ENCODE measurements at places on chromosomes 13 and 19. TPM values are rescaled to one million over a fixed set of nuclear protein-coding genes. Genes with fewer than 3 reads are reported as not detected.

The HIPK4 gene
- total RNA-seq: not detected

The LILRB1 gene
- total RNA-seq: not detected

The ZNF813 gene
- 4.1 TPM for total RNA-seq

The SF3A2 gene
- 76.6 TPM for total RNA-seq

The GJB2 gene
- total RNA-seq: 23.2 TPM

The ZNF234 gene
- 9.0 TPM for total RNA-seq

The ZNF534 gene
- not detected for total RNA-seq

DNA sequence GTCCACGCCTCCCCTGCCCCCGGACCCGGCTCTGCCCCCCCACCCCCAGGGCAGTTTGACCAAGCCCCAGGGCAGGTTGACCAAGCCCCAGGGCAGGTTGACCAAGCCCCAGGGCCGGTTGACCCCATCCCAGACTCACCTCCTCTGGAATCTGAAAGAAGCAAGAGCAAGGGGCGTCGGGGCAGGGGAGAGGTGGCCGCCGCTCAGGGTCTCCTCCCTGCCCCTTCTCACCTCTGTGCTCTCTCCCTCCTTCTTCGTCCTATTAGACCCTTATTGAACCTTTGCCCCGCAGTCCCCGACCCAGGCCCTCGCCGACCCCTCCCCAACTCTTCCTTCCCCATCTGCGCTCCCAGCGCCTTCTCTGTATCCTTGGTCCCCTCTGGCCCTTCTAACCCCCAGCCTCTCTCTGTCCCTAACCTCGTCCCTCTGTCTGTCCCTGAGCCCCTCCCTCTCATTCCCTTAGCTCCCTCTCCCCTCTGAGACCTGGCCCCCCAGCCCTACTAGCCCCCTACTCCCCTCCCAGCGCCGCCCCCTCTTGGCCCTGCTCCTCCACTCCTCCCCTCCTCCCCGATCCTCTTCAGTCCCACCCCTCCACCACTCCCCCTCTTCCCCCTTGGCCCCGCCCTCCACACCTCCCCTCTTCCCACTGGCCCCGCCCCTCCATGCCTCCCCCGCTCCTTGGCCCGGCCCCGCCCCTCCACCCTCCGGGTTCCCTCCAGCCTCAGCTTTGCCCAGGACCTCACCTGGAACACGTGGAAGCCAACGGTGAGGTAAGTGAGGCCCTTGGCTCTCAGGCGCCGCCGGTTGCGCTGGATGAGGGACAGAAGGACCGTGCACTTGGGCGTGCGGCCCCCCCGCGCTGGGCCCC is 7.6 kb downstream of the CAPN12 start:
- no peak overlapping the region for H3K4me3 ChIP-seq
- peaks cover 5% of the 10 kb centered on the region for H3K36me3 ChIP-seq
- peaks cover 24% of the 10 kb centered on the region for H3K4me1 ChIP-seq
- no peak overlapping the region for H3K27ac ChIP-seq

DNA sequence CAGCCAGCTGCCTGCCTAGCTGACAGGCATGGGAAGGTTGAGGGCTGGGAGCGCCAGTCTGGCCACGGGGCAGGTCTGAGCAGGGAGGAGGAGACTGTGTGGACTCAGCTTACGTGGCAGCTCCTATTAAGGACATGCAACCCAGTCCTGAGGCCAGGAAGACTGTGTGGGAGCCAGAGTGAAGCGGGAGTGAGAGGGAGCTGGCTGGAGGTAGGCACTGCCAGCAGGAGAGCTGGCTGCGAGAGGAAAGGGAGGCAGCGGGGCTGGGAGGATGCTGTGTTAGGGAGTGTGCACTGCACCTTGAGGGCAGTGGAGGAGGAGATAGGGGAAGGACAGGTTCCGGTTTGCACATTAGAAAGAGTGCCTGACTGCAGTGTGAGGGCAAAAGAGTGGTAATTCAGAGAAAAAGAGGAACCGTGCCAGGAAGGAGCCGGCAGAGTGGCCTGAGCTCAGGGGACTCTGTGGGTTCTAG is 99.2 kb downstream of the SLC7A1 start:
- H3K27me3 ChIP-seq: peaks cover 28% of the 10 kb centered on the region
- H3K4me3 ChIP-seq: no peak overlapping the region
- no peak overlapping the region for H3K27ac ChIP-seq
- DNase-seq: no peak

DNA sequence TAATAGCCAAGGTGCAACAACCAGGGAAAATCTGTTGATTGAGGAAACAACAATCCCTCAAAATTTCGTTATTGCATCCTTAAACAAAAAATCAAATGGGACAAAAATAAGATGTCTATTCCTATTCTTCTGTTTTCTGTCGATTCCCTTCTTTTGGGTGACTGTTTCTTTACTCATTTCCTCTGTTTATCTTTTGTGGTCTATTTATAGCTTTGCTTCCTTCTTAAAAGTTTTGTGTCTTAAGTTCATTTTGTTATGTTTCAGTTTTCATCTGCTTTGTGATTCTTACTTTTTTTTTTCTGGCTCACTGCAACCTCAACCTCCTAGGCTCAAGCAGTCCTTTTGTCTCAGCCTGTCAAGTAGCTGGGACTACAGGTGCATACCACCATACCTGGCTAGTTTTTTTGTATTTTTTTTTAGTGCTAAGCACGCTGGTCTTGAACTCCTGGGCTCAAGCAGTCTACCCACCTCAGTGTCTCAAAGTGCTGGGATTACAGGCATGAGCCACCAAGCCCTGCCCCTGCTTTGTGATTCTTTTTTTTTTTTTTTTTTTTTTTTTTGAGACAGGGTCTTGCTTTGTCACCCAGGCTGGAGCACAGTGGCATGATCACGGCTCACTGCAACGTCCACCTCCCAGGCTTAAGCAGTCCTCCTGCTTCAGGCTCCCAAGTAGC is 10.4 kb downstream of the ZNF146 start:
- peak overlapping the region; percentile 33 for H3K27ac ChIP-seq
- H3K36me3 ChIP-seq: peaks cover 42% of the 10 kb centered on the region
- no peak overlapping the region for H3K4me3 ChIP-seq

GRCh38 chr19:30406220-30407067 is 34.3 kb downstream of the ZNF536 start:
- no peaks in the 10 kb centered on the region for H3K27me3 ChIP-seq
- no peaks in the 10 kb centered on the region for H3K36me3 ChIP-seq
- H3K4me3 ChIP-seq: no peak overlapping the region
- no peaks in the 10 kb centered on the region for H3K4me1 ChIP-seq
- no peak for DNase-seq
- H3K27ac ChIP-seq: no peak overlapping the region

DNA sequence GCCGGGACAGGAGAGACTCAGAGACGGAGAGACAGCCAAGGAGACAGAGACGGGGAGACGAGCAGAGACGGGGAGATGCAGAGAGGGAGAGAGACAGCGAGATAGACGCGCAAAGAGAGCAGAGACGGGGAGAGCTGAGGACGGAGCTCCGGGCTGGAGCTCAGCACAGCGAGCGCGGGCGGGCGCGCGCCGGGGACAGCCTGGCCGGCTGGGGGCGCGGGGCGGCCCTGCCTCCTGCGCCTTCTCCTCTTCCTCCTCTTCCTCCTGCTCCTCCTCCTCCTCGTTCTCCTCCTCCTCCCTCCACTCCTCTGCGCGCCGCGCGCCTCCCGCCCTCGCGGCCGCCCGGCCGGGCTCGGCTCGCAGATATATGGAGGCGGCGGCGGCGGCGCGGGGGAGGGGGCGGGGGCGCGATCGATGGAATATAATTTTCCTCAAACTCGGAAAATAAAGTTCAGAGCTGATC is at the start of gene ERFL:
TSS of gene ERFL (minus strand) at position 229 of the 463 bp plus-strand sequence. CDS start 15,530 bp downstream, outside the sequence.
- no peaks in the 10 kb centered on the region for H3K4me1 ChIP-seq
- no peaks in the 10 kb centered on the region for H3K36me3 ChIP-seq
- peaks cover 83% of the 10 kb centered on the region for H3K27me3 ChIP-seq
- H3K4me3 ChIP-seq: peak within 1 kb of the TSS; percentile 33

GRCh38 chr13:60583911-60584753 is 187.1 kb downstream of the TDRD3 start:
- peak overlapping the region; percentile 42 for H3K4me3 ChIP-seq
- peak overlapping the region; percentile 83 for H3K27ac ChIP-seq
- H3K4me1 ChIP-seq: peaks cover 22% of the 10 kb centered on the region
- no peaks in the 10 kb centered on the region for H3K36me3 ChIP-seq
- no peaks in the 10 kb centered on the region for H3K27me3 ChIP-seq

DNA sequence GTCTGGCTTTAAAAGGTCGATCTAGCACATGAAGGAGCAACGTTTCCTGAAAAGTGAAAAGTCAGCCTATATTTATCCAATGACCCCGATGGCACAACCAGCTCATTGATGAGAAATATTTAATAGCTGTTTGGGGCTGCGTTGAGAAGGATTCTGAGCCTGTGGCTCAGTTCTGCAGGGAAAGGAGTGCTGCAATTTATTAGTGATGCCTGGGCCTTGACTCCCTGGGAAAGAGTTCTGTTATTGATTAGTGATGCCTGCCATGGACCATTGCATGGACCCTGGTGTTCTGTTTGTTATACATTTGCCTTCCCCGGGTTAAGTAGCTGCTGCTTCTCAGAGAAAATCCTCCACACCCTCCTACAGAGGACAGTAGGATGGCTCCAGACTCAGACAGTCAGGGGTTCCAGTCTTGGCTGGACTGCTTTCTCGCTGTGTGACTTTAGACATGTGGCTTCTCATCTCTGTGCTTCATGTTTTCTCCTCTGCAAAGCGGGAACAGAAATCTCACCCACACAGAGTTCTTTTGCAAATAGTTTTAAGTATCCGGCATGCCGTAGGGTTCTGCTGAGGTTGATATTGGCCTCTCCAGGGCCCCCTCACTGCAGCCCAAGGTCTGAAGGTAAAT is 17.7 kb upstream of the PTPRS start:
- peaks cover 3% of the 10 kb centered on the region for H3K27me3 ChIP-seq
- no peaks in the 10 kb centered on the region for H3K36me3 ChIP-seq
- H3K4me3 ChIP-seq: no peak overlapping the region
- no peak overlapping the region for H3K27ac ChIP-seq
- no peaks in the 10 kb centered on the region for H3K4me1 ChIP-seq
